ENCODE measurements at places on chromosomes 2 and 18. TPM values are rescaled to one million over a fixed set of nuclear protein-coding genes. Genes with fewer than 3 reads are reported as not detected.

GRCh38 chr2:113260991-113261390 is 17.7 kb downstream of the PAX8 start:
- peak; percentile 45 for DNase-seq

- peak; percentile 70 for DNase-seq
These were observed 23.7 kb upstream of the GCG start for GRCh38 chr2:162175714-162176113.

DNA sequence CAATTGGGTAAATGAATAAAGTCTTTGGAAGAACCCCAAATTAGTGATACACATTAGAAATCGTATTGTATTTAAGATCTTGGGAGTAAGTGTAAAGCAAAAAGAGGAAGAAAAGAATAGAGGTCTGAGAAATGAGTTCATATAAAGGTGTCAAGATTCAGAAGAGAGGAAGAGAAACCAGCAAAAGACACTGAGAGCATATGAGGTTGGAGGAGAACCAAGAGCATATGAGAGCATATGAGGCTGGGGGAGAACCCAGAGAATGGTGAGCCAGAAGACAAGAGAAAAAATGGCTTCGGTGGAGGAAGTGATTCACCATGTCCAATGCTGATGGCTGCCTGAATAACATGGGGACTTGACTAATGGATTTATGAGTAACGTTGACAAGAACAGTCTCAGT is 620.1 kb upstream of the GCFC2 start:
- no peak for DNase-seq

DNA sequence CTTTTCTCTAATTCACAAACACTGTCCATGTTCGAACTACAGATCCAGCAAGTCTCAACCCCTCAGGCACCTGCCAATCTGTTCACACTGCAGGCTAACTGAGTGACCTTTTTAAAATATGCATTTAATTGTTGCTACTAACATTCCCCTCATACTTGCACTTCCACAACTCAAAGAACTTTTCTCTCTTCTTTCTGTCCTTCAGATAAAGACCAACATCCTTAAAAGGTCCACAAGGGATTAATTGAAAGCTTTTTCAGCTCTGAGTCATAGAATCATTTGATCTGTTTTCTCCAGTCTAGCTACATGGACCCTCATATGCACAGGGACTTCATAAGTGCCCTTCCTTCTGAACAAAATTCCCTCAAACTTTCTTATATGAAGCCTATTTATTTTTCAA is 1321.2 kb downstream of the DPP10 start:
- DNase-seq = no peak

DNA sequence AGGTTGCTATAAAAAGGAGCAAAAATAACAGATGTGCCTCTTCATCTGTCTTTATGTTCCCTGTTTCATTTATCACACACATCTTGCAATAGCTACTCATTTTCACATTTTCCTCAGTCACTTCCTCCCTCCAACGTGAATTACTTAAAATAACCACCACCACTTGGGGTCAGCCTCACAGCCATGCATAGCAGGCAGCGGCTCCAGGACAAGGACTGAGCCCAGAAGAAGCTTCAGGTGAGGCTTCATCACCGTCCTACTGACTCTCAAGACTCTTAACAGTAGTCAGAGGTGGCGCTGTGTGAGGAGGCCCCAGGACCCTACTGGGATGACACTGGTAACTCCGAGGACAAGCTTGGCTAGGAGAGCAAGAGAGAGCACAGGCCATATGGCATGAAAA is 15.5 kb upstream of the ST8SIA5 start:
- DNase-seq = no peak

DNA sequence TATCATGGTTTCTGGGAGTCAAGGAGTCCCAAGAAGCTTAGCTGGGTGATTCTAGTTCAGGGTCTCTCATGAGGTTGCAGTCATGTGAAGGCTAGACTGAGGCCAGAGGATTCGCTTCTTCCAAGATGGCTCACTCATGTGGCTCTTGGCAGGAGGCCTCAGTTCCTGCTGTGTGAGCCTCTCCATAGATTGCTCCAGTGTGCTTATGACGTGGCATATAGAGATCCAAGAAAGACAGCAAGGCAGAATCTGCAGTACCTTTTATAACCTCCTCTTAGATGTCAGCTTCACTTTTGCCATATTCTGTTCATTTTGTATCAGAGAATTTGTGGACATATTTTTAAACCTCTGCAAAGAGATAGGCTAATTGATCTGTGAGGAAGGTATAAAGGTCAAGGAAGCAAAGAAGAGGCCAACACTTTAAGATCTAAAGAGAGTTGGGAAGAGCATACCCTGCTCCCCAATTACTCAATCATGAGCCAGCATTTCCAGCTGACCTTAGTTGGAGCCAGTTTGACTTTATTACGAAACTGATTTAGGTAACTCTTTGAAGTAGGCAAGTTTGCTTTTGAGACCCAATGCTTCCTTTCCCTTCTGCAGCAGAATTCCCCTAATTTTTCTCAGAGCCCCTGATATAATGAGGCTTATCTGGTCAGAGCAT is 134.7 kb downstream of the EML6 start:
- no peak for DNase-seq

DNA sequence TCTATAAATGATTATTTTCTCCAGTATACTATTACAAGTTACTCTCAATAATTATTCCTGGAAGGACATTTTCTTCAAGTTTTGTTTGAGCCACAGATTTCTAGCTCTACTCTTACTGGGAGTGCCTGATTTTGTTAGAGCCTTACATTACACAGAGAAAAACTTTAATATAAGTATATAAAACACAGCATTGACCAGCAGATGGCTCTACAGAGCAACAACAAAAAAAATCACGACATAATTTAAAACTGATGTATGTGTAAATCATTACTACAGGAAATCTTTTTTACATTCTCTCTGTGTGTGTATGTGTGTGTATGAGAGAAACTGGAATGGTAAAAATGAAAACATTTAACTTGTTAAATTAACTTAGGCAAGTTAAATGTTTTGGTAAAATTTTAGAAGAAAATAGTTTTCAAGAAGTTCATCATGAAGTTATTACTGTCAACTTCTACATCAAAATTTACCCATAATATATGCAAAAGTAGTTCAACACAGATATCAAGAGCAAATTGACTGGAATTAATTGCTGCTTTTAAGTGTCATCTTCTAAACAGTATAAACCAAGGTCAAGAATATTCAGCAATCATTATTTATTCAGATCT is 103.3 kb downstream of the MDH1 start:
- peak; percentile 76 for DNase-seq

DNA sequence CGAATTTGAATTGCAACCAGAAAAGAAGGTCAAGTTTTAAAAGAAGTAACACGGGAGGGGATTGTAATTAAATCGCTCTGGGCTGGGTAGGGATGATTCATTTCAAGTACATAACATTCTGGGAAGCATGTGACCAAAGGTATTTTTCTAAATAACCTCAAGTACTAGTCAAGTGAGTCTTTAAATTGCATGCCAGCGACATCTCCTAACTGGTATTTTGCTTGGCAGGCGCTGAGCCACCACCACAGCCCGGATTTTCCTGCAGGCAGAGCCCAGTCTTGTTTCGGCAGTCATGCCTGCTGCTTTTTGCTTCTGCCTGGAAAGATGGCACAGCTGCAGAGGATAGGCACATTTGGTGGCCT is 33.7 kb upstream of the NPAS2 start:
- DNase-seq = no peak

TRIM54 gene
- polyA plus RNA-seq = 106 TPM

SGPP2 gene
- polyA plus RNA-seq = 0.28 TPM

CFC1 gene
- polyA plus RNA-seq = not detected
